ENCODE measurements at places on chromosomes 4 and X. TPM values are rescaled to one million over a fixed set of nuclear protein-coding genes. Genes with fewer than 3 reads are reported as not detected.

DNA sequence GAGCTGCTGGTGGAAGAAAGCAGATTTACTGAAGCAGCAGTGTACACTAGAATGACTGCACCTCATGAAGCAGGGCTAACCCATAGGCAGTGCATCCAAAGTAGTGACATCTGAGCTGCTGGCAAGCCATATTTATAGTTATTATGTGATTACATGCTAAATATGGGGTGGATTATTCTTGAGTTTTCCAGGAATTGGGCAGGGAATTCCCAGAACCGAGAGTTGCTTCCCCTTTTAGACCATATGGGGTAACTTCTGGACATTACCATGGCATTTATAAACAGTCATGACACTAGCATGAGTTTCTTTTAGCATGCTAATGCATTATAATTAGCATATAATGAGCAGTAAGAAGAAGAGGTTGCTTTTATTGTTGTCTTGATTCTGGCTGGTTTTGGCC, 665.8 kb upstream of the POU3F4 start:
- no peak overlapping the region for H3K4me3 ChIP-seq
- H3K27me3 ChIP-seq: no peaks in the 10 kb centered on the region
- H3K27ac ChIP-seq: no peak overlapping the region
- no peak for DNase-seq
- H3K4me1 ChIP-seq: no peaks in the 10 kb centered on the region
- H3K36me3 ChIP-seq: no peaks in the 10 kb centered on the region

Gene EDA
- total RNA-seq: 3.3 TPM

GRCh38 chrX:111336141-111336540, 65.9 kb upstream of the CAPN6 start:
- no peaks in the 10 kb centered on the region for H3K36me3 ChIP-seq
- H3K27me3 ChIP-seq: no peaks in the 10 kb centered on the region
- no peak overlapping the region for H3K27ac ChIP-seq
- no peak overlapping the region for H3K4me3 ChIP-seq

- H3K4me1 ChIP-seq: no peaks in the 10 kb centered on the region
- no peak overlapping the region for H3K27ac ChIP-seq
- H3K4me3 ChIP-seq: no peak overlapping the region
- H3K36me3 ChIP-seq: no peaks in the 10 kb centered on the region
Measured at GRCh38 chrX:38819163-38819562, 17.9 kb downstream of the MID1IP1 start.

- DNase-seq: no peak
- H3K4me1 ChIP-seq: no peaks in the 10 kb centered on the region
- no peaks in the 10 kb centered on the region for H3K36me3 ChIP-seq
- H3K27ac ChIP-seq: no peak overlapping the region
- H3K4me3 ChIP-seq: no peak overlapping the region
Measured at GRCh38 chrX:119230850-119231249, 5.2 kb upstream of the PGRMC1 start.

Gene PCDH7
- not detected for total RNA-seq

Gene RPGR
- 11.7 TPM for total RNA-seq
